ENCODE measurements at places on chromosomes 1 and 21.

DNA sequence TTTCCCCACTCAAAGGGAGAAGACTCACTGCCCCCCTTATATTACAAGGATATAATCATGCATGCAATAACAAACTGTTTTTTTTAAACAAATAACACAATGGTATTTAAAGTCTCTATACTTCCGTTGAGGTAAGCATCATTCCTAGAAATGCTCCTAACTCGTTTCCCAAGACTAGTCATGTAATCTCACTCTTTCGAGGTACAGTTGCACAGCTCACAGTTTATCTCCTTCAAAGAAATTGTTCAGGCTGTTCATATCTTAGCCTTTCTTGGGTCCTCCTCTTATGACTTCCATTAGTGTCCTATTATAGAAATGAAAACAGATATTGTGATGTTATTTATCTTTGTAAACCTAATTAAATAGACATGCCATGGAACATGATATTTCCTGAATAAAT lies 705.0 kb downstream of the KCNT2 start:
- DNase-seq = no peak

GRCh38 chr21:18832950-18833349 lies 429.4 kb upstream of the TMPRSS15 start:
- DNase-seq = no peak

DNA sequence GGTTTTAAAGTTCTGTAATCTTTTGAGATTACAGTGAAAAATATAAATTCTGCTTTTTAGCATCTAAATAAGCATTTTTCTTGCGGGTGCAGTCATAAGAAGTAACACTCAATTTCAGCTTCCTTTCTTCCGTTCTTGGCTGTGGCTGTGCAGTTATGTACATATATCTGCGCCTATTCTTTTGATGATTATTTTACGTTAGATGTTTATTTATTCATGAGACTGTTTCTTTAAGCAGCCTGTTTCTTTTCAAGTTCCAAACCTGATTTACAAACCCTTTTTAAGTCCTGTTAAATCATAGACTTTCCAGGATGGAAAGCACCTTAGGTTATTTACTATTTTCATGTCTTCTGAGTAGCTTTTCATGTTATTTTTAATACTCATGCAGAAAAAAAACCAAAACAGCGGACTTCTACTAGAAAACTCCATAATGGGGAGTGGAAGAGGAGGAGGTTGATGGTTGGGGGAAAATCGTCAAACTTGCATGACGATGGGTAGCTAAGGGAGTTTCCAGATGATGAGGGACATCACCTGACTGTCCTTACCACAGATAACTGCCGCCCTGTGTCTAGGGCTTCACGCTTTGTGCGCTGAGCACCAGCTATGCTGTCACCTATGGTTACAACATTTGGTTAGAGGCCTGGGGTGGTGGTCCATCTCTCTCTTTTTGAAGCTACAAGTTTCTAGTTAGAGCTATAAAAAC lies 2.6 kb downstream of the PRDM2 start:
- peak; percentile 51 for DNase-seq

- no peak for DNase-seq
These were observed 2.0 kb downstream of the KYAT3 start for GRCh38 chr1:88990426-88990825.

GRCh38 chr1:223683586-223684487 lies 18.3 kb upstream of the CAPN8 start:
- peak; percentile 43 for DNase-seq

DNA sequence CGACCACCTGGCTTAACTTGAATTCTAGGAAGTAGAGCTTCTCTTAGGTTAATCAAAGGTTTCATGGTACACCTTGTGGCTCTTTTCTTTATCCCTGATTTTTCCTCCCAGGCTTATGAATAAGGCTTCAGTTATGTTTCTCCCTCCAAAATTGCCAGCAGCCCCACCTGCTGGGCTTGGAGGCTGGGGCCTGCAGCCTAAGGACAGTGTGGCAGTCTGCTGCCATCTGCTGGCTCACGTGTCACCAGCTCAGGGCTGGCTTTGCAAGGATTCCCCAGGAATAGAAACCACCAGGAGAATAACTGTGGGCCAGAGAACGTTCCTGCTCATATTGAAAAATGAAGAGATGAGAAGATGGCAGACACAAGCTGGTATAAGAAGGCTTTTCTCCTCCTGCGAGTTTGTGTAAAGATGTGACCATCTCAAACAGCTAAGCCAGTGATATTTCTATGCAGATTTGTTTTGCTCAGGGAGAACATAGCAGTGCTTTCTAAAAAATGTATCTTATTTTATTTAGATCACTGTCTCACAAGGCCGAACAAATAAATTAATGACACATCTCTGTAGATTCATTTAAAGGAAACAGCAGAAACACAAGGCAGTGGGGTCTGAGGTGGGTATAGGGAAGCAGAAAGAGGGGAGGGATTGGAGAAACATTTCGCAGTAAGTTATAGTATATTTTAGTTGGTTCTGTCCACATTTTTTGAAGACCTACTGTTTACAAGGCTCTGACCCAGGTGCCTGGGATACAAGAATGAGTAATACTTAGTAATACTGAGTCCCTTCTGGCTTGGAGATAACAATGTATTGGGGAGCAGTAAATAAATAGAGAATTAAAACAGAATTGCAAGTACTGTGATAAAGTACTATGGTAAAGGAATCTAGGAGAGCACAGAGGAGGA lies 291.1 kb upstream of the SGIP1 start:
- DNase-seq = peak; percentile 68

DNA sequence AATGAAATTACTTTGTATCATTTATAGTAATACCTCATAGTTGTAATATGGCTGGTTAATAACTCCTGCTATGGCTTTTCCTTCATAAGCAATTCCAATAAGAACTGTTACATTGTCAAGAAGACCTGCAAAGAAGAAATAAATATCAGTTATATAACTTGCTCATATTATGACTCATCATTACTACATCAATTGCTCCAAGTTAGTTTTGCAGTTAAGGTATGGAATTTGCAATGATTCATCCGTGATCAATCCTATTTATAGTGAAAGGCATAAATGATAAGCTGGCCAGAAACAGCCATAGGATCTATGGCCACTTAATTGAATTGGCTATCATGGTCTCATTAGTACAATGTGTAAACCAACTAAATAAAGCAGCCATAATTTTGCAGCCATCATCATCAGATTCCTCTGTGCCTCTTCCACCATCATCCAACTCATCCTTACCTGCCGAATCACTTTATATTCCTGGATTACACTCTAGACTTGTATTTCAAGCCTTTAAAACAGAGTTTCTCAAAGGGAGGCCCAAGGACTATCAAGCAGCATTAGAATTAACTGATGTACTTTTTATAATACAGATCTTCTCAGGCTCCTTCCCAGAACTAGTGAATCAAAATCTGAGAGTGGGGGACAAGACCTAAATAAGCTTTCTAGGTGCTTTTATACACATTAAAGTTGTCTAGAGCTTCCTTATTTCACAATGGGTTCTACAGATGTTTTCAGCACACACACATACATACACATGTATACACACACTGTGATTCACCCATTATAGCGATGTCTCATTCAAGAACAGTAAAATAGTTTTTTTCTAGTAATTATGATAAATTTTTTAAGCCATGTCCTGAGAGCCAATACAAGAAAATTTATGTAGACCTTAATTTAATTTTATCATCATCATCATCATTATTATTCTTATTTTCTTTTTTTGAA lies 21.2 kb upstream of the EPRS1 start:
- DNase-seq = no peak

DNA sequence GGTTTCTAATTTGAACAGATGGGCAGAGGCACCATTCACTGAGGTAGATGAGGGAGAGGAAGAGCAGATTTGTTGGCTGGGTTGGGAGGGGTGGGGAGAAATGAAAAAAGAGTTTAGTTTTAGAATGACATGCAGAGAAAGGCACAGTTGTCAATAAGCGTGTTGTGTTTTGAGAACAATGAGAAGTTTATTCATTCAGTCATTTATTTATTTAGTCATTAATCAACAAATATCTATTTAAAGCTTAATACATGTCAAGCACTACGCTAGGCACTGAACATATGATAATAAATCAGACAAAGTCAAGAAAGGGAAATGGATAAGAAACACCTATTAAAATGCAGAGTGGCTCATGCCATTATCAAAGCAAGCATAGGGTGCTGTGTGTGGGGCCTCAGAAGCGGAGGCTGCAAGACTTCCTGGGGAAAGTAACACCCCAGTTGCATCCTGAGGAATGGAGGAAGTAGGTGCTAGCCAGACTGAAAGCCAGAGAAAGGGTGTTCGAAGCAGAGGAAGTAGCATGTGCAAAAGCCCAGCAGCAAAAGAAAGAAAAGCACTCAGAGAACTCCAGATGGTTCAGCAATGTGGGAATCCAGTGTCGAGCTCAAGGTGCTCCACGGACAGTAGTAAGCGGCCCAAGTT lies 114.1 kb downstream of the RNF220 start:
- DNase-seq = no peak

DNA sequence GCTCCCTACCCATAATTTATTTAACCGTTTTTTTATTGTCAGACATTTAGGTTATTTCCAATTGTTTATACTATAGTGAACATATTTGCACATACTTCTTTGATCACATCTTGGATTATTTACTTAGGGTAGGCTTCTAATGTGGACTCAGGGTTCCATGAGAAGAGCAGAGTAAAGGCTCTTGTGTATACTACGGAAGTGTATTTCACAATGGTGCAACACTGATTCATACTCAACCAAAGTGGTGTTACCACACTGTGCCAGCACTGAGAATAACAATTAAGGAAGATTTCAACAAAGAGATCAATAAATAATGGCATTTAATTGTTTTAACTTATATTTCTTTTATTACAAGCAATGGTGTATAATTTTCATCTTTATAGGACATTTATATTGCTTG lies 251.2 kb downstream of the ZNF326 start:
- DNase-seq = no peak

DNA sequence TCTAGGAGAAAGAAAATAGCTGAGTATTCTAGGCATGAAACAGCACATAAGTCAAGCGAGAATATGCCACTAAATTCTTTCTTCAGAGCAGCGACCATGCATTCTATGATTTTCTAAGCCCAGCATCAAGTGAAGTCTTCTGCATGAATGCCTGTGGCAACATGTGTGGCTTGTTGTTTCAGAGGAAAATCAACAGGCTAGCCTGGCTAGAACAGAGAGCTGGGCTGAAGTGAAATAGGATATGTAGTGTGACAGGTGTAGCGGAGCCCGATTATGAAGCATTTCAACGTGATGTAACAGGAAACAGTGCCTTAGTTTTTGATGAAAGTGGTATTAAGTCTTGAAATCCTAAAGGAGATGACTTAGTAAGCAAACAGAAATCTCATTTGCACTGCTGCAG lies 7.0 kb downstream of the CSDE1 start:
- no peak for DNase-seq

Measured in stimulated activated naive CD4-positive, alpha-beta T cell (primary cell).